ENCODE measurements at places on chromosomes 4 and X.
A peak's percentile ranks its signal among the peaks of the same experiment; 100 is the strongest.

- no peak for DNase-seq
Measured at GRCh38 chr4:10664408-10664807, 20.2 kb downstream of the CLNK start.

- no peak for DNase-seq
Measured at GRCh38 chr4:172838111-172838510, 330.5 kb upstream of the GALNT7 start.

DNA sequence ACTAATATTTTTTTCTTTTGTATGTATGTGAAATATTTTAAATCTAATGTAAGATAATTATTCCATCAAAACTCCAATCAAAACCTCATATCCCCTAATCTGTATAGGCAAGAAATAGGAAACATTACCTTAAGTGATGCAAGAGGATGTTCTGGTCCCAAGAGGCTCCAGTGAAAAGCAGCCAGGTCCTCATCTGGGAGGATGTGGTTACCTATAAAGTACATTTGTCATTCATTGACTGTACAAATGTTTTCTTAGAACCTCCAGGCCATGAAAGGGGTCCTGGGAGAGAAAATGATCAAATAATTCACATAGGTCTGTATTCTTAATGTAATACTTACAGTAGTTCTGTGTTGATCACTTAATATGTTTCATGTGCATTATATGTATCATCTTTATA is 25.5 kb downstream of the FAM120C start:
- DNase-seq: no peak

- no peak for DNase-seq
Measured at GRCh38 chr4:64200001-64200555, 209.2 kb downstream of the TECRL start.

DNA sequence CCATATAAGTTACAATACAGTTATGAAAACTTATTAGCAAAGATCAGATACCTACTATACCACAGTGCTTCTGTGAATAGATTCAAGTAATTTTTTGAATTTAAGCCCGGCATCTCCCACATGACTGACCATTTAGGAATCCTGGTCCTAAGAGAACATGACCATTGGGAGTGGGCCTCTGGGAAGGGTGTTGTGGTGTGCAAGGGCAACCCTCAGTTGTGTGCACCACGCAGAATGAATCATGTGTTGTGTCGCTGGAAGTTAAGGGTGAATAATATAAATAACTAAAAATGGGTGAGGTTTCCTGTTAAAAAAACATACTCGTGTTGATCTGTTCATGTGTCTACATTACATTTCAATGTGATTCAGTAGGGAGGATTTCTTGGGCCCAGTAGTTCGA is 15.5 kb downstream of the CPE start:
- no peak for DNase-seq

- no peak for DNase-seq
Measured at GRCh38 chr4:48078862-48079655, 55.0 kb downstream of the TXK start.

- DNase-seq: no peak
Measured at GRCh38 chr4:28436191-28437080, 1575.8 kb downstream of the STIM2 start.

GRCh38 chr4:23166919-23167318 is 474.2 kb downstream of the GBA3 start:
- no peak for DNase-seq

GRCh38 chrX:91039777-91040176 is 394.9 kb upstream of the PABPC5 start:
- no peak for DNase-seq

GRCh38 chr4:112181358-112182000 is 36.2 kb downstream of the FAM241A start:
- DNase-seq: no peak

DNA sequence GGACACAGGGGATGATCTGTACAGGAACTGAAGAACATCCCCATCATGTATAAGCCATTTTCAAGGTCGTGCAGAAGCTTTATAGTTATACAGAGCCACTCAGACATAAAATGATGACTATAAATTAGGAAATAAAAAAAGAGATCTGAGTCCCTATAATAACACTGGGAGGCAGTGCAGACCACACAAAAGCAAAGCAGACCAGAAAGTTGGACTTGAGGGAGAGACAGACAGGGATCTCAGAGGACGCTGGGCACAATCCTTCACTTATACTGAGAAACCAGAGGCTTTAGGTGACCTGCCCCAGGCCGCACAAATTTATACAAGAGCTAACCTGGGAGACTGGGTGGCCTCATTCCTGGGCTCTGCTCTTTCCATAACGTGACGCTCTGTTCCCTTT is 70.5 kb downstream of the HADH start:
- DNase-seq: peak; percentile 43

GRCh38 chr4:169968999-169969398 is 57.2 kb downstream of the MFAP3L start:
- DNase-seq: no peak

DNA sequence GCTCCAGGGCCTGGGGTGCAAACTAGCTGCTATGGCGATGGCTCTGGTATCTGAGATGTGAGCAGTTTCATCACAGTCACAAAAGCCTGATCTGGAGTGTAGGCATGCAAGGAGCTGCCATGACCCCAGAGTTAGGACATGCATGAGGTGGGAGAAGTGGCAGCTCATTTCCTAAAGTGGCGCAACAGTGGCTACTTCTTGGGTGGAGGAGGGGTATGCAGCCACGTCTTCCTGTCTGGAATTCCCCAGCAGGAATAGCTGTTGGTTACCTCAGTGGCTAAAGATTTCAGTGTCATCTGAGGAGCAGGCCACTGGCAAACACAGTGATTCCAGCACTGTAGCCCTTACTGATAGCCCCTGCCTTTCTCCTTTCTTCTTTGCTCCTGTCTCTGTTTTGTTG is 1382.5 kb downstream of the C4orf33 start:
- DNase-seq: no peak

DNA sequence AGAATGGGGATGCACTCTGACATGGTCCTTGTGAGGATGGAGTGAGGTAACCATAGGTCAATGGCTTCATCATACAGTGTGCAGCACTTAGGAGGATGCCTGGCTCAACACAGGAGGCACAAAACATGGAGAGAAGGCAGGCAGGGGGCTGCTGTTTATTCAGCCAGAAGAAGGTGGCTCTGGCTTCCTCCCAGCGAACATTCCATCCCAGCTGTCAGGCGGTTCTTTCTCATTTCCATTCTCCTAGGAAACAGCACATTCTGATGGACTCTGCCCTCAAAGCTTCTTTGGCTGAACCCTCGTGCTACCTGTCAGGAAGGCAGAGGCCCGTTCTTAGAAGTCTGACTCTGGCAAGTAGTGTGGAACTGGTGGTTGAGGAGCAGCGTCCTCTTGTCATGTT is 18.6 kb downstream of the STK32B start:
- peak; percentile 62 for DNase-seq

DNA sequence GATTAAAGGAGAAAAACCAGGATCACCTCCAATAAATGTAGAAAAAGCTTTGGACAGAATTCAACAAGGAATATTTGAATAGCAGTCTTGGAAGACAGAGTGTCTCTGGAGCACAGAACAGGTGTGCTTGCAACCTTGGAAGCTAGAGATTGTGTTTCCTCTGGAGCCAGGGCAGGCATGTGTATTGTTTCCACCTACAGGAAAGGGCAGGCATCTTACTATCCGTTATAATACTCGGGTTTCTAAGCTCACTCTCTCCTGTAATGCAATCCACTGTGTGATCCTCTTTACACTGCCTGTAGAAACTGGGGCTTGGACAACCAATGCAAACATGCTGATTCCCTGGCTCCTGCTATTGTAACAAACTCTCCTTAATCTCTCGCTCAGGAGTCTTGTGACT is 14.4 kb downstream of the CCDC110 start:
- DNase-seq: no peak

DNA sequence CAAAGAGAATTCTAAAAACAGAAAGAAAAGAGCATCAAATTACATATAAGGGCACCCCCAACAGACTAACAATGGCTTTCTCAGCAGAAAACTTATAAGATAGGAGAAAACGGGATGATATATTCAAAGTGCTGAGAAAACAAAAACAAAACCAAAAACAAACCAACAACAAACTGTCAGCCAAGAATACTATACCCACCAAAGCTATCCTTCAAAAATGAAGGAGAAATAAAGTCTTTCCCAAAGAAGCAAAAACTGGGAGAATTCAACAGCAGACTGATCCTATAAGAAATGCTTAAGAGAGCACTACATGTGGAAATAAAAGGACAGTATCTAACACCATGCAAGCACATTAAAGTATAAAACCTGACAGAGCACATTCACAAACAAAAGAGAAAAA is 168.6 kb downstream of the NEK1 start:
- DNase-seq: no peak

- DNase-seq: no peak
Measured at GRCh38 chr4:38955957-38956356, 76.3 kb downstream of the TMEM156 start.

DNA sequence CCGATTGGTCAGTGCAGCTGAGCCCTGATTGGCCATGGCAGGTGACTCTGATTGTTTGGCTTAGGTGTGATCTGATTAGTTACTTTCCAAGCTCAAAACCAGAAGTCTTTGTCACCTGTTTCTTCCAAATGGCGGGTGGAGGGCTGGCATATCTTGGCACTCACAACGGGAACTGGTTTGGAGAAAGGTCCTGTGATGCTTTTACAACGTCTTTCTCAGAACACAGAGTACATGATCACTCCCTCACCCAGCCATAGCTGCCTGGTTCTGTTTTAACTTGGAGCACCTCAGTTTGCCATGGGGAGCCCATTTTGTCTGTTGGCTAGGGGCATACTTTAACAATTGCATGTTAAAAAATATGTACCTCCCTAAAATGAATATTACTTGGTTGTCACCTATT is 13.0 kb upstream of the XK start:
- no peak for DNase-seq

GRCh38 chr4:169956091-169956843 is 69.9 kb downstream of the MFAP3L start:
- DNase-seq: no peak

GRCh38 chr4:159151689-159152088 is 48.8 kb downstream of the RAPGEF2 start:
- no peak for DNase-seq

DNA sequence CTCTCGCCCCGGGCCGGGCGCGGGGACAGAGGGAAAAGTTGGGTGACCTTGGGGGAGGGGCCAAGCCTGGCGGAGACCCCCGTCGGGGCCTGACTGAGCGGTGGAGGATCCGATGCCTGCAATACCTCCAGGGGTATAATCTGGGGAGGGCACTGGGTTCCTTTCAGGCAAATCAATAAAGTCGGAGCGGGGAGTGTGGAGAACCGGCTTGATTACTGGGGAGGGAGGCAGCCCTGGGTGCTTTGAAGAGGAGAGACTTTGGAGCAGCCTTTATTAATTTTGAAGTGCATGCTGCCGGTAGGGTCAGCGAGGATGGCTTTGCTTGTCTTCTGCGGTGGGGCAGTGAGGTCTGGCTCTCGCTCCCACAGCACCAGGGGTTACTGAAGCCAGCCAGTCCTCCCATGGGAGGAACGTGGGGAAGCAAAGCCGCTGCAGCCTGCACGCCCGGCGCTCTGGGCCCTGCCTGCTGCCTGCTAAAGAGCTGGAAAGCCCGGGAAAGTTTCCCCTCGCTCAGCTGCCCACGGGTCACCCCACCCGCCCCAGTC is 403 bp upstream of the LGI2 start:
- peak; percentile 17 for DNase-seq

DNA sequence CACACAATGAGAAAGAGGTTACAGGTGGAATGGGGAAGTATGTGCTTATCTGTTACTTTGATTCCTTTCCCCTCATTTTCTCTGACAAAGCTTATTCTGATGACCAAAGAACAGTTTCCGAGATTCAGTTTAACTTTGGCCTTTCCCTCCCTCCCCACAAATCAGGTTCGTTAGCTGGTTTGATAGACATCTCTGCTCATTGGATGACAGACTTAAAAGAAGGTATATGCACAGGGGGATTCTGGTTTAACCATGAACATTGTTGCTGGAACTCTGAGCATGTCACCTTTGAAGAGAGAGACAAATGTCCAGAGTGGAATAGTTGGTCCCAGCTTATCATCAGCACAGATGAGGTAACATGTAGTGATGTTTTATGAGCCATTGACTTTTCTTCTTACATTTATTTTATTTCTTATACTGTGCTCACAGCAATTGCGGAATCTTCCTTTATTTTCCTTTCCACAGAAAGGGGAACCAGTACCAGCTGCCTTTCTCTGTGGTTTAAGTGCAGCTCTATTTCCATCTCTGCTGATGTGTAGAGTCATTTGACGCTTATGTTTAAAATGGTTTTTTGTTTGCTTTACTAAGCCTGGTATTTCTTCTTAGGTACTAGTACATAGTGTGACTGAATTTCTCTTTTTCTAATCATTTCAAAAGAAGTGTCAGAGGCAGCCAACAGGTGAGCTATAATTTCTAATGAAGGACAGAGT is 125.0 kb downstream of the AKAP4 start:
- no peak for DNase-seq

DNA sequence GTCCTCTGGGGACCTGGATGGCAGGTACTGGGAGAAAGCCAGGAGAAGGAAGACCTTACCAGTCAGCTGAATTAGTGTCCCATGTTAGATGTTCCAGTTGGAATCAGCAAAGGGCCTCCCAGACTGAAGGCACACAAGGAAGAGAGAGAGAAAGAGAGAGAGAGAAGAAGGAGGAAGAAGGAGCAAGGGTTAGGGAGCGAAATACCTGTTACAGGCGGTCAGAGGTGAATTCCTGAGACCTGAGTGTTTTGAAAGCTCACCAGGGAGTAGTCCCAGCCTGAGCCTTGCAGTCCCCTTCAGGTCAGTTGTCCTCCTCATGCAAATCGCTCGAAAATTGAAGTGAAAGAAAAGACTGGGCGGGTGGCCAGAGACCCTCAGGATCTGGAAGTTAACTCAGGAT is 60.3 kb downstream of the USP11 start:
- no peak for DNase-seq

DNA sequence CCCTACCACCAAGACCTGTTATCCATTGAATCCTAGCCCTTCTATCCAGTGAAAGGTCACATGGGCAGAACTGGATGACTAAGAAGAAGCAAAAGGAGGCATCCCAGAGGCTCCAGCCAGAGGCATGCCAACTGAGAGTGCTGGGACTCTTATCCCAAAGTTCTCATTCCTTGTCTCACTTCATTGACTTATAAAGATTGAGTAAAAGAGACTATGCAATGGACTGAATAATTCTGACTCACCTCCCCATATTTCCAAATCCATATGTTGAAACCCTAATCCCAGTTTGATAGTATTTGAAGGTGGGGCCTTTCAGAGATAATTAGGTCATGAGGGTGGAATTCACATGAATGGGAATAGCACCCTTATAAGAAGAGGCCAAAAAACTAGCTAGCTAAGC is 131.4 kb downstream of the COL25A1 start:
- no peak for DNase-seq

DNA sequence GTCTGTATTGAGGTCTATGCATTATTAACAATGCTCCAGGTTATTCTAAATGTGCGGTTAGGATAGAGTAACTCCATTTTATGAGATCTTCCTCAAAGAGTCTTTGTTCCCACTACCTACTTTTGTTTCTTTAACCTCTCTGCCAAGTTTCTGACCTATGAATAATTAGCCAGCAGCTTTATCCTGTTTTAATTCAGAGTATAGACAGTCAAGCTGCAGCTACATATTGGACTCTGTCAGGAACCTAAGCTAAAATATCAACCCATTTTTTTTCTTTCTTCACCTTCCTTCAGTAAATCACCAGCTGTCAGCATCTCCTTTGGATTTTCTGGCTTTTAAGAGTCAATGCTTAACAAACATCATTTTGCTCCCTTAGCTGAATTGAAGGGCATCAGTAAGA is 72.3 kb downstream of the TMEM47 start:
- DNase-seq: no peak

- DNase-seq: no peak
Measured at GRCh38 chr4:184329659-184330400, 112.2 kb upstream of the ENPP6 start.

- DNase-seq: no peak
Measured at GRCh38 chr4:105966051-105966450, 70.8 kb downstream of the NPNT start.

Data from NCI-H526 treated with DMSO at 0.1 percent for 48 hours (cell line).